Effector memory CD8-positive, alpha-beta T cell (primary cell): ENCODE measurements at places on chromosomes 1 and 21.

DNA sequence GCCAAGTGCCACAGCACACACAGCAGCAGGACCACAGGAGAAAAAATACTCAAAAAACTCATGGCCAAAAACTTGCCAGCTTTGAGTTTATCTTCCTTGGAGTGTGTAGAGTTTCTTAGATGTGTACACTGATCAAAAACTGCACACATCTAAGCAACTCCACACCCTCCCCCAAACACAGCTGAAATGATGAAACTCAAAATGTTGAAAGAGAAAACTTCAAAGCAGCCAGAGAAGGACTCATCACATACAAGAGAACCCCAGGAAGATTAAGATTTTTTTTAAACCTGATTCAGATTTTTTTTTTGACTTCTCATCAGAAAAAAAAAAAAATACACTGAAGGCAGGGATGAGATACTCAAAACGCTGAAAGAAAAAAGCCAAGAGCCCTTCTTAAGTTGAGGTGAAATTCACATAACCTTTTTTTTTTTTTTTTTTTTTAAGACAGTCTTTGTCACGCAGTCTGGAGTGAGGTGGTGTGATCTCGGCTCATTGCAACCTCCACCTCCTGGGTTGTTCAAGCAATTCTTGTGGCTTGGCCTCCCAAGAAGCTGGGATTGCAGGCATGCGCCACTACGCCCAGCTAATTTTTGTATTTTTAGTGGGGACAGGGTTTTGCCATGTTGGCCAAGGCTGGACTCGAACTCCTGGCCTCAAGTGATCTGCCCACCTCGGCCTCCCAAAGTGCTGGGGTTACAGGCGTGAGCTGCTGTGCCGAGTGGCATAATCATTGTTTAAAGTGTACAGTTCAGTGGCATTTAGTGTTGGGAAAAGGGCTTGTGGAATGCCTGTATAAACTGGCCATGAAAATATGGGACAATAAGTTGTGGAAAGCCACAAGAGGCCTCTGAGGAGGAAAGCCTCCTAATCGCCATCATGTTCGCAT is 20.9 kb upstream of the PDXK start:
- no peak for DNase-seq

DNA sequence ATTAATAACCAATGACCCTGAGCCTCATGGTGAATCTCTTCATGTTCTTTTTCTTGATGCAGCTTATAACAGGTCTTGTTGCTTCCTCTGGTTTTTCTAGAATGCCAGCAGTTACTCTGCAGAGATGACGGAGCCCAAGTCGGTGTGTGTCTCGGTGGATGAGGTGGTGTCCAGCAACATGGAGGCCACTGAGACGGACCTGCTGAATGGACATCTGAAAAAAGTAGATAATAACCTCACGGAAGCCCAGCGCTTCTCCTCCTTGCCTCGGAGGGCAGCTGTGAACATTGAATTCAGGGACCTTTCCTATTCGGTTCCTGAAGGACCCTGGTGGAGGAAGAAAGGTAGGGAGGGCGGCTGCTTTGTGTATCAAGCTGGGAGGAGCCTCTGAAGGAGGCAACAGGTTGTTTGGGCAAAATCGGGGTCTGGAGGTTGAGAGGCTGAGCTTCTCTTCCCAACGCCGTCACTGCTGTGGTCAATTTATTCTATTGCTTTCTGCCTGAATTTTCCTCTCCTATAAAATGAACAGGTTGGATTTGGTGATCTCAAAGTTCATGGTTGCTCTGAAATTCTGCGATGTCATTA is 6.7 kb downstream of the ABCG1 start:
- DNase-seq, result no peak

DNA sequence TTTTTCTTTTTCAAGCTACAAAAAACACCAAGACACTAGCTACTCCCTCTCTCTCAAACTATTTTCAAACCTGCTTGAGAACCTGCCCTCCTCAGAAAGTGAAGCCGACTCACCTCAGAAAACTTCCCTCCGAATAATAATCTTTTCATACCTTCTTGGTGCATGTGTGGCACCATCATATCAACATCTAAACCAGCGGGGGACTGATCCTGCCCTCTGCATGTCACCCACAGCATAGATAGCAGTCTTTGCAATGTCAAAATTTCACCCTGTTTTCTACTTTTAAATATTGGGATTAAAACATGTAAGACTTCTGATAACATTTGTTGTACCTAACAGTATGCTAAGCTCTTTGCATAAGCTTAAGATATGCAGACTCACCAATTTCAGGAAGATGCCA is 1260.3 kb downstream of the PLA2G4A start:
- no peak for DNase-seq

DNA sequence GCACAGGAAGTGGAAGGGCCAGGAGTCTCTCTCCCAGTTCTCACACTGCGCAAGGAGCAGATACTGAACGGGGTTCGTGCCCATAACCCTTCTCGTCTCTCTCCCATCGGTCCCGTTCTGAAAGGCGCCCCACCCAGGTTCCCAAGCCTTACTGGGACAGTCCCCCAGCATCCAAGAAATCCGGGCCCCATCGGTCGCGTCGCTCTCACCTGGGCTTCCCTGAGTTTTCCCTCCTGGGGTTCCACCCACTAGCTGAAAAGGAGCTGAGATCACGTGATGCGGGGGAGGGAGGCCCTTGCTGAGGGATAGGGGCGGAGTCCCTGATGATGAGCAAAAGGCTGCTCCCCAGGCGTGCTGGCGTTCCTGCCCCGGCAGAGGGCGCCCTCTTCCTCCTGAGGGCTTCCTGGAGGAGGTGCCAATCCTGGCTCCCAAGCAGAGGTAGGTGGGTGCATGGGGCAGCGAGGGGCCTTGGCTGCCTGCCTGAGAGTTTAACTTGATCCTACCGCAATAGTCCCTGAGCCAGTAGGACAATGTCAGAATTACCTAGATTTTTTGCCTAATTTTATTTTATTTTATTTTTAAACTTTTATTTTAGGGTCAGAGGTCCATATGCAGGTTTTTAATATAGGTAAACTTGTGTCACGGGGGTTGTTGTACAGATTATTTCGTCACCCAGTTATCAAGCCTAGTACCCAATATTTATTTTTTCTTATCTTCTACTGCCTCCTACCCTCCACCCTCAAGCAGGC is at the start of gene SPOCD1:
TSS of gene SPOCD1 (minus strand) at position 271 of the 749 bp plus-strand sequence. CDS start 689 bp downstream, outside the sequence.
- peak; percentile 74 for DNase-seq

GRCh38 chr1:242842094-242842493 is 317.6 kb upstream of the PLD5 start:
- DNase-seq, result no peak

DNA sequence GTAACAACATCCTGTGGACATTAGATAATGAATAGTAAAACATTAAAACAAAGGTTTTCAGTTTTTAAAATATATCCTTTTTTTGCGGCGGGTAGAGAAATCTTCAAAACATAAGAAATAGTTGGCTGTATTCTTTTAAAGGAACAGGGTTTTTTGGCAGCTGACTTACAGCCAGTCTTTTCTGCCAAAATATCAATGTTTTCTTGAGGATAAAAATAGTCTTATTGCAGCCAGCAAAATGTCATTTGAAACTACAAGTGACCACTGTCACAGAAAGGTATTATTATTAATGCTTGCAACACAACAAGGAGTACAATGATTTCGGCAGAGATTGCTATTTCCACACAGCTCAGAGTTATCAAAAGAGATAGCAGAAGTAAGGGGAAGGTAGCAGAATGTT is 21.4 kb downstream of the OLFM3 start:
- no peak for DNase-seq
